ENCODE measurements at places on chromosomes 13 and 19.

- DNase-seq = no peak
These were observed 4.6 kb upstream of the EPS8L1 start for GRCh38 chr19:55071129-55071502.

GRCh38 chr13:22031702-22032286 lies 360.9 kb downstream of the FGF9 start:
- DNase-seq = no peak

DNA sequence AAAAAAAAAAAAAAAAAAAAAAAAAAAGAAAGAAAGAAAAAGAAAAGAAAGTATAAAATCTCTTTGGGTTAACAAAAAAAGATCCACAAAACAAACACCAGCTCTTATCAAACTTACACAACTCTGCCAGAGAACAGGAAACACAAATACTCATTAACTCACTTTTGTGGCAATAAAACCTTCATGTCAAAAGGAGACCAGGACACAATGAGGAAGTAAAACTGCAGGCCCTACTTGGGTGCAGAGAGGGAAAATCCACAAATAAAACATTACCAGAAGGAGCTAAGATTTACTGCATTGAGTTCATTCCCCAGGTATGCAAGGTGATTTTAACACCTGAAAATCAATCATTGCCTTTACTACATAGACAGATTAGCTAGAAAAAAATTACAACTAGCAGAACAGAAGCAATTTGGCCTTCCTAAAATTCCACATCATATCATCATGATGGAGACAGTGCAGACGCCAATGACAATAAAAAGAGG lies 9.6 kb upstream of the CEACAM5 start:
- no peak for DNase-seq

DNA sequence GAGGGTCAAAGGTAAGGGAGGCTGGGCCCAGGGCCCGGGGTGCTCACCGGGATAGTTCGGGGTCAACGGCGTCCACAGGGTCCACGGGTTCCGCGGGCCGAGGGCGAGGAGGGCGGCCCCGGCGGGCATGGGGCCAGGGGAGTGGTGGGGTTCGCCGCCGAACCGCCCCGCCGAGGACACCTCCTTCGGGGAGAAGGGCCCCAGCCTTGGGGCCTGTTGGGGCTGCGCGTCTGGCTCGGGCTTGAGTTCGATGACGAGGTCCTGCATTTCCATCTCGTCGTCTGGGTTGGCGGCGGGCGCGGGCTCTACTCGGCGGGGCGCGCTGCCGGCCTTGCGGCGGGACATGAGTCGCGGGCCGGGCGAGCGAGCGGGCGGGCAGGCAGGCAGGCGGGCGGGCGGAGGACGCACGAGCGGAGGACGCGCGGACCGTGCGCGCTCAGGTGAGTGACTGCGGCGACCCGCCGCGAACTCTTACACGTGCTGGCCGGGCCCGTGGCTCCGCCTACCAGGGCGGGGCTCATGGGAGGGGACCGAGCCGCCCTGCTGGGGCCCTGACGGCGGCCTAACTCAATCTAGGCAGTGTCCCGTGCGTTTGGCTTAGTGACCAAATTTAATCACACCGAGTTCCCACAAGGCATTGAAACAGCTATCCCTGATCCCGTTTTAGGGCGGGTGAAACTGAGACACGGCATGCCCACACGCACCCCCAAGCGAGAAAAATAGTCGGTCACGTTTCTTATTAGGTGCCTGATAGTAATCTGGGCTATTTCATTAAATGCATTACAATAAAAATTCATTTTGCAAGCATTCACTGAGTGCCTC lies at the start of gene ZNF296:
TSS of gene ZNF296 (minus strand) at position 450 of the 822 bp plus-strand sequence. CDS start at position 345, 105 bp downstream.
- DNase-seq = peak; percentile 71

DNA sequence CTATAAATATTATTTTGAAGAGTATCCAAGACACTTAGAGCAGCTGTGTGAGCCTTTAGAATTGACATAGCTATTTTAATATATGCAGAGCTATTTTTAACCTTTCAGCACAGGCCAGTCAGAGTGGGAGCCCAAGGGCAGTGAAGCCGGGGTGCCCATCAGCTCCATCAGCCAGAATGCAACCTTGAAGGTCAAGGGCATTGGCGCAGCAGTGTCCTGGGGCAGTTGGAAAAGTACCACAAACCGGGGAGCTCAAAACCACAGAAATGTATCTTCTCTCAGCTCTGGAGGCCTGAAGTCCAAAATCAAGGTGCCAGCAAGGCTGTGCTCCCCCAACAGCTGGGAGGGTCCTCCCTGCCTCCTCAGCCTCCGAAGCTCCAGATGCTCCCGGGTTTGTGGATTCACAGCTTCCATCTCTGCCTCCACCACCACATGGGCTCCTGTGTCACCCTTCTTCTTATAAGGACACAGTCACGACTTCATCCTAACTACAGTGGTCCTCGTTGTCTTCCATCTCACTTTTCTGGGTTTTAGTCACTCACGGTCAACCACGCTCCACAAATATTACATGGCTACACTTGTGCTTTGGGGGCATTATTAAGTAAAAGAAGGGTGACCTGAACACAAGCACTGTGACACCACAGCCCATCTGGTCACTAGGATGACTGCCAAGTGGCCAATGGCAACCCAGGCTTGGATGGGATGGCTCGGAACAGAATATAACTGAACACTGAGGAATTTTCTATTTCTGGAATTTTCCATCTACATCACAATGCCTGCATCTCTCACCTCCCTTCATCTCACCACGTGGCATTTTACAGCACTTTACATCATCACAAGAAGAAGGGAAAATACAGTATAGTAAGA lies 15.9 kb upstream of the GAS6 start:
- no peak for DNase-seq

- DNase-seq = no peak
These were observed at the start of gene VSIG10L for GRCh38 chr19:51341976-51342580. Gene VSIG10L, minus strand, starts transcription at chr19:51342139. Its CDS starts 15 bp downstream, at chr19:51342124.
